ENCODE measurements at places on chromosomes 4 and X.

GRCh38 chr4:11623726-11624037 lies 195.0 kb upstream of the HS3ST1 start:
- DNase-seq = no peak

DNA sequence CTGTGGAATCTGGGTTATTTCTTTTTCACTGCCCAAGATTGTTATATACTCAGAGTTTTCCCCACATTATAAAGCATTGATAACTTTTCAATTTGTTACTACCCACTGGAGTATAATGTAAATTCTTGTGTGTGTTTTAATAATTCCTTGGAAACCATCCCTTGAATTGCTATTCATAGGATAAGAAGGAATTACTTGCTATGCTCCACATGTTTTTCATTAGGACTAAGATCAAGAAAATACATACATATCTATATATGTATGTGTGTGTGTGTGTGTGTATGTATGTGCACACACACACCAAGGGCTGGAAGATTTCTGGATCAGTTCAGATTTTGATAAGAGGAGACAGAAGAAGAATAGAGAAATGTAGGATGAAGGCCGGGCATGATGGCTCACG lies 206.4 kb upstream of the JADE1 start:
- no peak for DNase-seq

GRCh38 chr4:26237916-26238315 lies 82.9 kb upstream of the RBPJ start:
- no peak for DNase-seq

DNA sequence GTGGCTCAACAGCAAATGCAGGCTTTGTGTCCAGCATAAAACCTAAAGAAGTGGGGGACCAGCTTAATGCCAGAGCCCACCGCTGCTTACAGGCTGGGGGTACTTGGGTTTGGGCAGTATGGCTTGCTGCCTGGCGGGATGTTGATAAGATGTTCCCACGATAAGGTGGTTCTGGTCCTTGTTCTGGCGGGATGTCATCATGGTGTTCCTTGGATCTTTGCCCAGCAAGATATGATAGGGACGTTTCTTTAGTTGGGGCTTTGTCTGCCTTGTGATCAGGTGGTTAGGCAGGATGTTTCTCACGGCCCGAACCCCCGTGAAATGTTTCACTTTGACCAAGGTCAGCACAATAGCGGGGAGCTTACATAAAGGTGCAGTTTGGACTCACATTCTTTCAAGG lies 35.3 kb downstream of the PNPLA4 start:
- no peak for DNase-seq

DNA sequence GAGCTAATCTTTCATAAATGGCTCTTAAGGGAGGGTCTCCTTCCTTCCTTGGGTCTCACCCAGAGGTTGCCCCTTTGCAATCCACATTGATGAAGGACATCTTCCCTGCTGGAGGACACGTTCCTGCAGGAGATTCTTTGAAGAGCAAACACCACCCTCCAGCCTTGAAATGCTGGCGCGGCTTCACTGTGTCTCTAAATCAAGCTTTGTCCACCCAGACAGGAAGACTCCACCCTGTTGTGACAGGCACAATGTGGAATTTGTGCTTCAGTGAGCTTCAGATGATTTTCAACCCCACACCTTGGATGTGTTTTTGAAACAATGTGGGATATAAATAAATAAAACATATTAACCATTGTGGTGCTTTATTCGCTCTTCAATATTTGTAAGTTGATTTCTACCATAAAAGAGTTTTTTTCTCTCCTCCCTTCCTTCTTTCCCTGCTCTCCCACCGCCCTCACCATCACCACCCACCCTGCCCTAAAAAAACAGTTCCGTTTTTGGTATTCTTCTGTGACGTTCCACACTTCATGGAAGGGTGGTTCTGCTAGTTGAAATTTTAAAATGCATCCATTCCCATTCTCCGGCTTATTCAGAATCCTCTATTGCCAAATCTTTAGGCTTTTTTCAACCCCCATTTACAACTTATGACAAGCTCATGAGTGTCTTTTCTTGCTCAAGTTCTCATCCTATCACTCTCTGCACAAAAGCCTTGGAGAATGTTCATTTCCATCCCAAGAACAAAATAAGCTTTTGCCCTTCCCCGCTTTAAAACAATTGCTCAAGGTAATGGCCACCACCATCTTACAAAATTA lies 264.3 kb downstream of the RAPGEF2 start:
- no peak for DNase-seq

DNA sequence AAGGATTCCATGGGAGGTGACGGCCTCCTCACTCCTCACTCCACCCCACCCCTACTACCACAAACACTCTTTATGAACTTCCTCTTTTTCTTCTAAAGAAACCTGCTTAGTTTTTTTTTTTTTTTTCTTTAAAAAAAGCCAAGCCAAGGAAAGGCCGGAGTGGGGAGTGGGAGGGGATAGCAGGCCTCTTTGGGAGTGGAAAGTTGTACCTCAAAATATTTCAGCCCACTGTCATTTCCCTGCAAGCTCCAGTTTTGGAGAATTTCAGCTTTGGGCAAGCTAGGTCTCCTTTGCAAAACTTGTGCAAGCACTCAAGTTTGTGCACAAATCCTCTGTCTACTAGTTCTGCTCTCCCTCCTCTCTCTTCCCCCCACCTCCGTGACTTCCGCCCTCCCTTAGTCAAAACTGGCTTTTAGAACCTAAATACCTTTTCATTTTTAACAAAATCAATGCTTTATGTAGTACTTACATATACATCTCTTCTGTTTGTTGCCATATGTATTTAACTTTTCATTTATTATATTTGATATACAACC lies 512 bp upstream of the ANTXR2 start:
- DNase-seq = no peak
